ENCODE measurements at places on chromosomes 1 and 21.

- DNase-seq, result peak; percentile 61
Measured at GRCh38 chr21:44085491-44086321, 21.5 kb upstream of the PWP2 start.

DNA sequence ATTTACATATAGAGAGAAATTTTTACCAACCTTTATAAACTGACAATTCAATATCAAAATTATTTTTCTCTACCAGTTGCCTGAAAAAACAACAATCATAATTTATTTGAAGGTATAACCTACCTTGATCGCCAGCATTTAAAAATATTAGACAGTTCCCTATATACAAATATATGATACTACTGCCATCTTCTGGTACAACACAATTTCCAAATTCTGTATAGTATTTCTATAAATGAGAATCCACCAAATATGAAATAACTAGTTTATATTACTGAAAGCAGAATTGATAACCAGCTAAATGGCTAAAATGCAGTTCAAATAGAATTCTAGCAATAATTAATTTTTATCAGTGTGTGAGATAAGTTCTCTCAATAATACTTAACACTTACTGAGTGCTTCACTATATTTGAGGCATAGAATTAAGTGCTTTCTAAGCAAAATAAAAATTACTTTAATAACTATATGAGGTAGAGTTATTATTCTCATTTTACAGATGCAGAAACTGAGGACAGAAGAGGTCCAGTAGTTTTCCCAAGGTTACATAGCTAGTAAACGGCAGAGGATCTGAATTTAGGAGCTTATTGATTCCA lies 75.6 kb downstream of the PIGK start:
- DNase-seq, result no peak

DNA sequence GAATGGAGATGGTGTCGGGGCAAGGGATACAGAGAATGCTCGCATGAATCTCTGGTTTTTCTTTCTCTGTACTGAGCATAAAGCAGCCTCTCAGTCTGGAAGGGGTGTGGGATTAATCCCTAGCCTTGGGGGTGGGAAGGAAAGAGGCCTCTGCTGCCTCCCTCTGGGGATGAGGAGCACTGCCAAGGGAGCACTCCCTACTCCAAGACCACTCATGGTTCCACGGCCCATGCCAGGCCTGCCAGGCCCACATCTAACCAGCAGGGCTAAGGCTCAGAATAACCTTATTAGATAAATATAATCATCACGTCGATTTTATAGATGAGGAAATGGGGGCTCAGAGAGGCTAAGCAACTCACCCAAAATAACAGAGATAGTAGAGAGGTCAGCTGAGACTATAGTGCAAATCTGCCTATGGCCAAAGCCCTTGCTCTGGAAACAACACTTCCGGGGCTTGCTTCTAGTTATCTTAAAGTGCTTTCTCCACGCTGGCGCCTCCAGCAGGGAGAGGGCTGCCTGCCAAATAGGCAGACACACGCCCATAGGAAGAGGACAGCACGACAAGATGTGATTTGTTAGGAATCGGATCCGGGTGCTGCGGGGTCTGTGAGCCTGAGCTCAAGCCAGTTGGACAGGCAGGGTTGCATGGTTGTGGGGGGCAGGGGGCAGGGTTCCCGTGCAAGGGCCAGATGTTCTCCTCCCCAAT lies 522 bp downstream of the TEX35 start:
- no peak for DNase-seq

DNA sequence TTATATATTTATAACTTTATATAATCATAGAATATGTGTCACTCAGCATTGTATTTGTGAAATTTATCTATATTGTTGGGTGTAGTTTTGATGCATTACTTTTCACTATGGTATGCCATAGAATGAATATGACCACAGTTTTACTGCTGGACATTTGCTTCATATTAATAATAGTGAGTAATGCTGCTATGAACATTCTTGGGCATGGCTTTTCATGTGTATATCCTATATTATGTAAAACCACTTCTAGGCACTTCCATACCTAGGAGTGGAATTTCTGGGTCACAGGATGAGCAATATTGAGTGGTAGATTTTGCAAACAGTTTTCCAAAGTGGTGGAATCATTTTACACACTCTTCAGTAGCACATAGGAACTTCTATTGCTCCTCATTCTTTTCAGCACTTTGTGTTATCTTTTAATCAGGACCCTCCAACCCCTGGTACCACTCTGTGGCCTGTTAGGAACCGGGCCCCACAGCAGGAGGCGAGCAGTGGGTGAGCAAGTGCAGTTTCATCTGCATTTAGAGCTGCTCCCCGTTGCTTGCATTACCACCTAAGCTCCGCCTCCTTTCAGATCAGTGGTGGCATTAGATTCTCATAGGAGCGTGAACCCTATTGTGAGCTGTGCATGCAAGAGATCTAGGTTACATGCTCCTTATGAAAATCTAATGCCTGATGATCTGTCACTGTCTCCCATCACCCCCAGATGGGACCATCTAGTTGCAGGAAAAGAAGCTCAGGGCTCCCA lies 56.0 kb upstream of the CNIH3 start:
- no peak for DNase-seq

DNA sequence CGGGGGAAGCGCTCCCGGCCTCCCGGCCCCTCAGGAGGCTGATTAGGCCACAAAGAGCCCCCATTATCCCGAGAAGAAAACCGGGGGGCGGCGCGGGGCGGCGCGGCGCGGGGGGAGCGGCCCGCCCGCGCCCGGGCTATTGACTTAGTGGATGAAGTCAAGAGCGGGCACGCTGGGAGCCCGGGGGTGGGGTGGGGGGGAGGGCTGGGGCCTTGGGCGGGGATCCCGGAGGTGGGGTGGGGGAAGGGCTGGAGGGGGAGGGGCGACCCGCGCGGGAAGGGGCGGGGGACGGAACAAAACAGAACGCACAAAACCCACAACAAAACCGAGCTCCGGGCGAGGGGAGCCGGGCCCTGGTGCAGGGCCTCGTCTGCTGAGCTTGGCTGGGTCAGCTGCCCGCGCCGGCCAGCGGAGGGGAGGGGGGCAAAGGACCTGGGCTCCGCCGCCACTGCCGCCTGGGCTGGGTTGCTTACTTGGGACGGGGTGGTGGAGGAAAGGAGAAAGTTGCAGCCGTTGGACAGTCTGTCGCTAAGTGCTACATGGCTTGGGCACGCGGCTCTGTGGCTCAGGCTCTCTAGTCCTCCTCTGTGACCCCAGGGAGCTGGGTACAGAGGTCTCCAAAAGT lies 16.3 kb downstream of the PAX7 start:
- DNase-seq, result no peak

DNA sequence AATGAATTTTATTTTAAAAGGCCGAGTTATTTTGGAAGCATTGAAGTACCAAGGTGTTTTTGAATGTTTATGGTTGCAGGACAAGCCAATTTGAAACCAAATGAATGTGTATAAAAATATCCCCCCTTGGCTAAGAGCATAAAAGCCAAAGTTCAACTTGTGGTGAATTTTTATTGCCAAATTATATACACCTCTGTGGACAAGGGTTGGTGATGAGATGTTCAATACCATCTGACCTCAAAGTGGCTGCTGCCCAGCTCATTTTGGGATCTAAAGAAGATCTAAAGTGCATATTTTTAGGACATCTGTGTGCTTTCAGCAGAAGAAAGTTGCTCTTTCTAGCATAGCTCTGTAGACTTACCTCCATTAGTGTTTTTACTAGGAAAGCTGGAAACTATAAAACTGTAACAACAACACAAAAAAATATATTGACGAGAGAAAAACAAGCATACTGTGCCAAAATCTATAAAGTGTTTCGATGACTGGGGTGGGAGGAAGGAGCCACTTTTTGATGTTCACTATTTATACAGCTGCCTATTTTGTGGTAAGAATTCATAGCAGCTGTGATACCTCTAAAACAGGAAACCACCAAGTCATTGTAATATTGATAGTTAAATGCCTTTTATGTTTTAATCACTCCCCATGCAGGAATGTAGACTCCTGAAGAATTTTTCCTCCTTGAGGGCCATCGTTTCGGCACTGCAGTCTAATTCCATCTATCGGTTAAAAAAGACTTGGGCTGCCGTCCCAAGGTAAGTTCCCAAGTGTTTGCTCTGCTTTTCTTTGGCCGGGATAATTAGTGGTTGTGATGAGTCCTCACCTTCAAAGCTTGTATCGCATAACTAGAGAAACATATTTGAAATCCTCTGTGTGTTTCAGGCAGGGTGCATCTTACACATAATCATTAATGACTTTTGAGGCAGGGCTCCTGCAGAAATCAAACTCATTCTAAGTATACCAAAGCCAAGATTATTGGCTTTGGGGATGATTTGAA lies 83.2 kb downstream of the RGL1 start:
- DNase-seq, result no peak

GRCh38 chr1:224922404-224923164 lies 6.9 kb upstream of the DNAH14 start:
- no peak for DNase-seq

DNA sequence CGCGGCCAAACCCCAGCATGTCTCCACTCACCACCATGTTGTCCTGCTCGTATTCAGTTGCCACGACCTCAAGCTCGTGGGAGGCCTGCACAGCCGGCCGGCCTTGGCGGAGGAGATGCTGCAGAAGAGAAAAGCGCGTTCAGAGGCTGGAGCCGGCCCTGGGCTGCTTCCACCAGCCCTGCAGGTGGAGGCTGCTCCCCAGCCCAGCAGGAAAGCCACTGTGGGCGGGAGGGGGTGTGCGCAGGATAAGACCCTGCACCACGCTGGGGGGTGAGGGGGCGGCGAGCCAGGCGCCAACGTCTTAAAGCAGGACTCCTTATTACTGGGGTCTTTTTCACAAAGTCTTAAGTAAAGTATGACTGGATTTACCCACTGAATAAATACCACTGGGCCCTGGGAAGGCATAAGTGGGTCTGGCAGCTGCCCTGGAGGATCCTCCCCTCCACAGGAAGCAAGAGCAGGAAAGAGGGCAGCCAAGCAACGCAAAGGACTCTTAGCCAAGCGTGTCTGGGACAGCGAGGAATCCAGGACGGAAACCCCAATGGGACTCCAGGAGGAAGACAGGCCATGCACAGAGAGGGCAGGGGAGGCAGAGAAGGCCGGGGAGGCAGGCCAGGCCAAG lies 104.8 kb downstream of the NPHP4 start:
- DNase-seq, result no peak

DNA sequence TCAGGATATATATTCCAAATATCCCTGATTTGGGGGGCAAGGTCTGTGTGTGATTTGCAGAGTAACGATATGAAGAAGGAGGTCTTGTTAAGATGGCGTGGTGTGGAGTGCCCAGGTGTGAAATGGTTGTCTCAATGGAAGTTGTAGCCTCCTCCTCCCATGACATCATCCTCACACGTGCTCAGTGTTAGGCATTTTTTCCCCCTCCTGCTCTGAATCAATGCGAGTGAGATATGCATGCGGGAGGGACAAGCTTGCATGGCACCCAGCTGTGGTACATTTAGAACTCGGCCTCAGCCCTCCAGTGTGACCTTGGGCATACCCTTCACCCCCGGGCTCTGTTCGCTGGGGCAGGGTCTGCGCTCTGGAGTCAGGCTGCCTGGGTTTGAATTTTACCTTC lies 55.6 kb downstream of the B3GALT5 start:
- no peak for DNase-seq

All from lower leg skin (tissue), 4 donors.